ENCODE measurements at places on chromosomes 11 and 22.

DNA sequence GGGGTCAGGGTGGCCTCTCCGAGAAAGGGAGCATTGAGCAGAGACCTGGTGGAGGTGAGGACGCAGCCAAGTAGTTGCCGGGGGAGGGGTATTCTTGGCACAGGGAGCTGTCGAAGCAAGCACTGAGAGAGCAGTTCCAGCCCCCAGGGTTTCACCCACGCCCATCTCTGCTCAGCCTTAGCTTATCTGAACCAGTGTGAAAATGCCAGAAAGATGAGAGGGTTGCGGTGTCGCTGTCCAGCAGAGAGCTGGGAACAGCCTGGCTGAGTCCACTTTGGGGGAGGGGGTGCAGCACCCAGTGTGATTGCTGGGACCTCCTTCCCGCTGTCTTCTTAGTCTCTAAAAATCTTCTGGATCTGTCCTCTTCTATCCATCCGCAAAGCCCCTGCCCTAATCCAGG lies 123.3 kb upstream of the TBCEL start:
- DNase-seq: no peak

DNA sequence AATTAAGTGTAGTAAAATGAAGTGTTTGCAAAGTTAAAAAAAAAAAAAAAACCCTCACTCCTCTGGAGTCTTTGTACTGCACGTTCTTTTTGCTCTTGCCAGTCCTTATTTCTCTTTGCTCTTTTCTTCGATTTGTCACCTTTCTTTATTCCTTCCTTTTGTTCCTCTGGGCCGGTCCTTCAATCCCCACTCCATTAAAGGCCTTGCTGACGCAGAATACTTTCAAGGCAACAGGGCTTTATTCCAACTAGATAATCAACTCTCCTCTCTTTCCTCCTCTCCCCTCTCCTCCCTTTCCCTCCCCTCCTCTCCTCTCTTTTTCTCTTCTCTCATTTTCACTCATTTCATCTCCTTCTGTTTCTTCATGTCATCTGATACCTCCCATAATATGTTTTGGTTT lies 138.2 kb upstream of the NTM start:
- no peak for DNase-seq

GRCh38 chr22:39070186-39070585 lies 6.9 kb upstream of the APOBEC3G start:
- no peak for DNase-seq

- no peak for DNase-seq
Observed at GRCh38 chr11:1998290-1998689, 648 bp upstream of the H19 start.

- peak; percentile 11 for DNase-seq
Observed at GRCh38 chr11:116224154-116224888, 548.5 kb downstream of the BUD13 start.

GRCh38 chr11:6458352-6459098 lies 15.2 kb downstream of the TRIM3 start:
- no peak for DNase-seq

DNA sequence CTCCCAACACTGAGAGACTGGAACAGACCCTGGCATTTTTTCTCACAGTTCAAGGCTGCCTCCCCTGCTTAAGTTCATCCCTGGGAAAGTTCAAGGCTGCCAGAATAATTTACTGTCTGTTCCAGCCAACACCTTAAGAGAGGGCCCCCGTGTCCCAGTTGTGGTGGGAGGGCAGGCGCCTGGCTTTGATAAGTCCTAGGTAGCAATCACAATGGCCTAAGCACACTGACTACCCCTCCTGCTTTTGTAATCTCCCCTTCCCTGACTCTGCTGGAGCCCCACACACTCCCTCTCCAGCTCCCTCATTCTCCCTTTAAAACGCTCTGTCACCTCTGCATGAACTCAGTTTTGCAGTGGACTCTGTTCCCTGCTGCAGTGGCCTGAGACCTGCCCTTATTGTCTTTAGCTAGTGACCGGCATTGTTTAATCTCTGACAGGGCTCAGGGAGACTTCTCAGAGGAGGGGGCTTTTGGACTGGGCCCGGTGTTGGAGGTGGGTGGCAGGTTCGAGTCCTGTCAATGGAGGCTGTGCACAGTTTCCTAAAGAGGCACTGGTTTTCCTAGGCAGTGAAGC lies 507.2 kb downstream of the TBC1D22A start:
- no peak for DNase-seq

DNA sequence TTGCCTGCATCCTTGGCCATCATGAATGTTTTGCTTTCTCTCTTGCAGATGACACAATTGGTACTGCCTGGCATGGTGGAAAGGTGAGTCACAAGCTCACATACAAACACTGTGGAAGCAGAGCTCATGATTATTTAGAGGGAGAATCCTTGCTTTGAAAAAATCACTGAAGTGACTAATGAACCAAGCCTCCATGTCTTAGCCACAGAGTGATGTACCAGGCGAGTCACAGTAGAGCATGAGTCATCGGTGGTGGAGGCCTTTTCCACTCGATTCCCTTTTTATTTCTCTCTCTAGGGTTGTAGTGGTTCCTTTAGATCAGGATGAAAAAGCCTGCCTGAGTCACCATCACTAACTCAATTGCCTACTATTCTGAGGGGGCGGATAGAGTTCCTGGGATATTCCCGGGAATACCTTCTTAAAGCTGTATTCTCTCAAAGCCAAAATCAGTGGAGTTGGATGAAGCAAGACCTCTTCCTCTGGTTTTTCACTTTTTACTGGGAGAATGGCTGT lies 49.6 kb upstream of the ALKBH3 start:
- DNase-seq: peak; percentile 42

DNA sequence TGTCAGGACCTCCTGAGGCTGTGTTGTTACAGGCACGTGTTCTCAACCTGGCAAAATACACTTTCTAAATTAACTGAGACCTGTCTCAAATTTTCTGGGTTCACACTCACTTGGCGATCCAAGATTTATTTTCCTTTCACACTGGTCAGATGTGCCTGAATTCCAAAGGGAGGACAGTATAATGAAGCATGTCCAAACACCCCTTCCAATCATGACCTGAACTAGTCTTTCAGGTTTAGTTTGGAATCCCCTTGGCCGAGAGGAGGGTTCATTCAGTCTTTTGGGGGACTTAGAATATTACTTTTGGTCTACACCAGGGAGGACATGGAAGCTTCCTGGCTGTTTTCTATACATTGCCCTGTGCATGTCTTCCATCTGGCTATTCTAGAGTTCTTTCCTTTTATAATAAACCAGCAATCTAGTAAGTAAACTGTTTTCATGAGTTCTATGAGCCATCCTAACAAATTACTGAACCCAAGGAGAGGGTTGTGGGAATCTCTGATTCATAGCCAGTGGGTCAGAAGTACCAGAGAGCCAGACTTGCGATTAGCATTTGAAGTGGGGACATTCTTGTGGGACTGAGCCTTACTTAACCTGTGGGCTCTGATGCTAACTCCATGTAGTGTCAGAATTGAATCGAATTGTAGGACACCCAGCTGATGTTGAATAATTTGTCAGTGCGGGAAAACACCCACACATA lies 14.8 kb upstream of the TMEM216 start:
- no peak for DNase-seq

GRCh38 chr22:23678133-23678532 lies 12.7 kb upstream of the RGL4 start:
- DNase-seq: no peak

- DNase-seq: no peak
Observed at GRCh38 chr22:26213826-26214225, 44.6 kb downstream of the SEZ6L start.

DNA sequence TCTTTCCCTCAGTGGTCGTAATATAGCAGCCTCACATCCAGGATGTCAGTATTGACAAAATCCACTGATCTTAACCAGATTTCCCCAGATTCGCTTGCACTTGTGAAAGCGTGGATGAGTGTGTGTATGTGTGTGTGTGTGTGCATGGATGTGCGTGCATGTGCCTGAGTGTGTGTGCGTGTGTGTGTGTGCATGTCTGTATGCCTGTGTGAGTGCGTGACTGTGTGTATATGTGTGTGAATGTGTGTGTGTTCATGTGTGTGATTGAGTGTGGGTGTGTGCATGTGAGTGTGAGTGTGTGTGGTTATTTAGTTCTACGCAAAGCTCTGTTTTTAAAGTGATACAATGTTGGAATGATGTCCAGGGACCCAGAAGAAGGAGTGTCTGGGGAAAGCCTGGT lies 723.2 kb downstream of the BRD1 start:
- DNase-seq: no peak

- DNase-seq: no peak
Observed at GRCh38 chr22:19448076-19448607, 631 bp upstream of the C22orf39 start.

GRCh38 chr11:3205261-3206155 lies 13.1 kb downstream of the MRGPRG start:
- DNase-seq: no peak

- no peak for DNase-seq
Observed at GRCh38 chr11:123161376-123162030, 33.5 kb downstream of the CLMP start.

DNA sequence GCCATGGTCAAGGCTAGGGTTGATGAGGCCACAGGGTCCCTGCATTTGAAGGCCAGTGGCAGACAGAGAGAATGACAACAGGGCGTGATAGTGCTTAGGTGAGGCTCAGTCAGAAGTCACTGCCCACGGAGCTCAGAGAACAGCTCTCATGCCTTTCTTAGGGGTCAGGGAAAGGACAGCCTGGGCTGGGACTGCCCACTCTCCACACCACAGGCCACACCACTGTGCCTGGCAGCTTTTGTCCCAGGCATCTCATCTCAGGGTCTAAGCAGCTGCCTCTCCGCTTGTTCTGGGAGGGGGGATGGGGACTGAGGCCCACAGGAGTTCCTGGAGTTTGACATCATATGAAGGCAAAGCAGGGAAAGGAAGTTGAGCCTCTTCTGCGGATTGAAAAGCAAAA lies 150.2 kb upstream of the B3GAT1 start:
- no peak for DNase-seq

DNA sequence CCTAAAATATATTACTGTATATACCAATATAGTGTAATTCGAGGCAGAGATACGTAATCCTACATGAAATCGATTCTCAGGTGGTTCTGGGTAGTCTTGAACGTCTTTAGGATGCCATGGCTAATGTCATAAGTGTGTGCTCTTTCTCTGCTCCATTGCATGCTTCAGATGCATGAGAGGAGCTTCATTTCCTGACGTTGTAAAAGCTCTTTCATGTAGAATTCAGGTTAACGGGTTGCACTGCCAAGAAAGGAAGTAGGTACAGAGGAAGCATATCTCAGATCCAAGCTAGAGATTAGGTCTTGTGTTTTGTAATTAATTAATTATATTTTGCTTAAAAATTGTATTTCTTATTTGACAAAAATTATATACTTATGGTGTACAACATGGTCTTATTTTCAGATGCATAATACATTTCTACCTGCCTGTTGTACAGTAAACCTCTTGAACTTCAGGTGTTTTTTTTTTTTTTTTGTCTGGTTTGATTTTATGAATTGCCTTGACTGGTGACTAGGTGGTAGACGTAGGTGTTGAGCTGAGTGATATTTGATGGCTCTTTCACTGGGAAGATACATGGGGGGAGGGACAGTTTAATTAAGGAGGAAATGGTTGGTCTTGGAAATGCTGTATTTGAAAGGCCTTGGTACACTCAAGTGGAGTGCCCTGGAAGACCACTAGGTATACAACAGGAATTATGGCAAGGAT lies 9.3 kb downstream of the NUP50 start:
- no peak for DNase-seq

- DNase-seq: no peak
Observed at GRCh38 chr11:50155508-50155907, 122.8 kb downstream of the OR4C45 start.

DNA sequence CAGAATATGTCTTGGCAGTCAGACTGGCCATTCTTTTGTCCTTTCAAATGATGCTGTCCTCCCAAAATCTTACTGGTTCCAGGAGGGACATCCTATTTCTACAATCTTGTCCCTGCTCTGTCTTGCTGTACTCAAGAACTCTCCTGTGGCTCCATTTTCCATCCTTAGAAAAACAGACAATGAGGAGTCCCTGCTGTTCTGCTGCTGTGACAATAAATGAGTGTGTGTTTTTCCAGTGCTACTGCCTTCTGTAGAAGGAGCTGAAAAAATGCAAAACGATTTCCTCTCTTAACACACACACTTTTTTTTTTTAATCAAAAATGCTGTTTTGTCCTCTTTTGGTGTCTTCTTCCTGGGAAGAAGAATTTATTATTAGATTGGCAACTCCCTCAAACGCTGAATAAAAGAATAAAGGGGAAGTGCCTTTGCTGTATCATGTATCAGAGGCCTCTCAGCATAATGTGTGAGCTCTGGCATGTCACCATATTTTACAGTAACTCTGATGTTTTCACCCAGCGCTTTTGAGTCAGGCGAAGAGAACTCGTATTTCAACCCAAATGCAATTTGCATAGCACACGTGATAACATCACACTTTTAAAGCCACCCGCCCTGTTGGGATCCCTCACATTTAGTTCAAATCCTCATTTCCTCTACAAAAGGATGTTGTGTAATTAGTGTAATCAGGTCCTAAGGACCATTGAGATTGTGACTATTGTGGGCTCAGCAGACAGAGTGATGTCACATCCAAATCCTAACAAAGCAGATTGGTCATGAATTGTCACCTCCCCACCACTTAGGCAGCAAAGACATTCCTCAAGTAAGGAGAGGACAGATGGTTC lies 496.0 kb upstream of the LARGE1 start:
- DNase-seq: no peak

DNA sequence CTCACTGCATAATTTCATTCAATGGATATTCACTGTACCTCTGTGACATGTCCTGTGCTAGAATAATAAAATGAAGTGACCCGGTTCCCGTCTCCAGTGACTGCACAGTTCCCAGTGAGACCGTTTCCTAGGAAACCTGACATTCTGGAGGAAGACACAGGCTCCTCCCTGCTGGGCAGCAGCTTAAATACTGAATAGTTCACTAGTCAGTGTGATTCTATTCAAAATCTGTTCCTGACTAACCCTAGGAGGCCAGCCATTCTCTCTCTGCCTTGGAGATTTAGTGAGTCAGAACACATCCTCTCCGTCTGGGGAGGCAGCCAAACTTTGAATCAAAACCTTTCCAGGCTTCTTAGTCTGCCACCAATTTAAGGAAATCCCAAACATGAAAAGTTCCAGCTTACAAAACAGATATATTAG lies 11.3 kb downstream of the TRIM66 start:
- DNase-seq: no peak

GRCh38 chr11:78577495-78577894 lies 2.8 kb upstream of the NARS2 start:
- DNase-seq: no peak

DNA sequence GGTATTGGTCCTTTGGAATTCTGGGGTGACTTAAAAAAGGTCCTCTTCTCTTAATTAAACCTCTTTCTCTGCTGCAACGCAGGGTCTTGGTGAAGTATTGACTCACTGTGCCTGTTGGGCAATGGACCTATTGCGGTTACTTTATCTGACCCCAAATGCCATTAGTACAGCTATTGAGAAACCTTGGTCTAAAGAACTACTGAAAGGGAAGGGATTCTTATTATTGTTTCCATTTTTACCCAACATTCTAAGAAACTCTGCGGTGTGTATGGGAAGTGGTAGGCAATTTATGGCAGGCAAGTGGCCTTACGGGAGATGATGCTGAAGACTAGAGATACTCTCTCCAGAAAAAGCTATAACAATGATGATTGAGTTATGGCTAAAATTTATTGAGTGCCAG lies 12.5 kb downstream of the SLC6A5 start:
- DNase-seq: no peak

GRCh38 chr11:64211181-64211872 lies 4.8 kb downstream of the FERMT3 start:
- no peak for DNase-seq
